Small intestine (tissue), 16 donors: ENCODE measurements at places on chromosomes 1 and 21.

GRCh38 chr1:16178596-16179497 lies 23.0 kb upstream of the EPHA2 start:
- peak; percentile 78 for DNase-seq

- no peak for DNase-seq
Measured at GRCh38 chr1:56068210-56068609, 511.2 kb downstream of the PLPP3 start.

- DNase-seq = no peak
Measured at GRCh38 chr21:33039536-33039935, 13.8 kb downstream of the OLIG2 start.

DNA sequence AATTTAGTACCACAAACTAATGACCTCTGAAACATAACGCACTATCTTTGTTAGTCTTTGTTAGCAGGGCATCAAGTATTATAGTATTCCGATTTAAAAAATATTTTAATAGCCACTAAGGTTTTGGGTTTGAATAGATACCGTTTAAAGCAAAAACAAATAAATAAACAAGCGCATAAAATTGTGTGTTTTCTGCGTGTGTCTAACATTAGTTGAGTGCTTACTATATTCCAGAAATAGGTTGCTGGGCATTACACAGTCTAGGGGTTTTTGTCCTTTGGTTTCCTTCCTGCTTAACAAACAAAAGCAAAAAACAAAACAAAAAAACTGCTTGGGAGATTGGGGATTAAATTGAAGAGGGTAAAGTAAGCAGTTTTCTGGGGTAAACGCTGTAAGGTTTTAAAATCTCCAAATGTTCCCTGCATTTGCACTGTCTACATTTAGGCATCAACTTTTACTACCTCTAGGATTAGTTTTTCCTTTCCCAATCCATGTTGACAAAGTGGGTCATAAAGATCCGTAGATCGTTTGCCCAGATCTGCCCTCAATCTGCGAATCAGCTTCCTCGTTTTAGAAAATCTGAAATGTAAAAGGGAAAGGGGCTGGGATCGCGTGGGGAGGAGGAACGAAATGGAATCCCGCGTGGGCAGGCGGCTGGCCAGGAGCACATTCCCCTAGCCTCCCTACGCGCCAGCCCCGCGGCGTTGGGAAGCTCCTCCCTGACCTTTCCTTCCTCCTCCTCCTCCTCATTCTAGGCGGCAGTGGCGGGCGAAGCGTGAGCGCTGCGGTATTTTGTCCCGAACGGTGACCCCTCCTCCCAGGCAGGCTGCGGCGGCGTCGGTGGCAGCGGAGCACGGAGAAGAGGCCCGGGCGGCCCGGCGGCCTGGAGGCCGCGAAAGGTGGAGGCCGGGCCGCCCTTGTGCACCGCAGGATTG lies at the start of gene KCTD3:
Gene KCTD3 (plus strand): TSS at position 749 of the 935 bp plus-strand sequence. CDS start 382 bp downstream, outside the sequence.
- peak; percentile 89 for DNase-seq
